ENCODE measurements at places on chromosomes 12 and 14.

DNA sequence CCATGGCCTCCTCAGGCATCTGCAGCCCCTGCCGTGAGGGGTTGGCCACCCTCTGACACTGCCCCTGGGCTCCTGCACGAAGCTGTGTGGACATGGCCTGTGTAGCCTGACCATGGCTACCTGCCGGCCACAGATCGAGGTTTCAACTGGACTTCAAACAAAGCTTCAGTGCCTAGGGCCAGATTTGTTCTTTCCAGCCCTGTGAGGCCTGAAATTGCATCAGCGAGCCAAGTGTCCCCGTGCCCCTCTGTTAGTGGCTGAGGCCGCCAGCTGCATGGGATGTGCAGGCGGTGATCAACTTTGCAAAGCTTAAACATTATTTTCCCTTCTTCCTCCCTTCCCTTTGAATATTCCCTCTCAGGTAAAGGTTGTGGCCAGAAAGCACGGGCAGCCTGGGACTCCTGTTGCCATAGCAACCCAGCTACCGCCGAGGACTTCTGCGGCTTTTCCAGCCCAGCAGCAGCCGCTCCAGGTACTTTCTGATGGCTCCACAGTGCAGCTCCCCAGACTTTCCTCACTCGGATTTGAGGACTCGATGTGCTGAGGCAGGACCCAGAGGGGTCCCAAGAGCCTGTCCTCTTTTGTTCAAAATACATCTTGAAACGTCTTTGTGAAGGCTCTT is 35.8 kb downstream of the DDX51 start:
- DNase-seq = no peak

- DNase-seq = no peak
These were observed 33.2 kb downstream of the DENND5B start for GRCh38 chr12:31557707-31558106.

GRCh38 chr14:55430024-55430690 is 10.3 kb downstream of the TBPL2 start:
- peak; percentile 47 for DNase-seq

DNA sequence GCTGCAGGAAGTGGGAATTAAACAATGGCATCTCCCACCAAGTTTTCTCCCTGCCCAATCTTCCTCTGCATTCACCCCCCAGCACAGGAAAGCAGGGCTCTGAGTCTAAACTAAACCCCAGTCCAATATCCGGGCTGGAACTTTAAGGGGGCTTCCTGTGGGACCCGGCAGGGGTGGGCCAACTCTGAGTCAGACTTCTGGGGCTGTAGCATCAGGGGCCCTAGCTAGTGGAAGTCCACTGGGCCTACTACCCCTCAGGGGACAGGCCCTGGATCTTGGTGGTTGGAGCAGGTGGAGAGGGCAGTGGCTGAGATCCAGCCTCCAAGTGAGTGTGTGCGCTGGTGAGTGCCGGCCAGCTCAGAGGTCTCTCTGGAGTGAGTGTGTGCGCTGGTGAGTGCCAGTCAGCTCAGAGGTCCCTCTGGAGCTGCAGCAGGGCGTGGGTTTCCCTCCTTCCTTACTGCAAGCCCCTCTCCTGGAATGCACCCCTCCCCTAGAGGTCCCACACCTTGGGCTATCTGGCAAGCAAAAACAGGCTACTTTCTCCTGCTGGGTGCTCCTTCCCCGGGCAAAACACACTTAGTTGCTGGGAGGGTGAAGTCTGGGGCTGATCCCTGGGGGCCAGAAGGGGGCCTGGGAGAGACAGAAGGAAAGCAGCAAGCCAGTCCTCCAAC is 5.6 kb upstream of the LHX5 start:
- DNase-seq = no peak

- DNase-seq = no peak
These were observed 93.6 kb downstream of the STAB2 start for GRCh38 chr12:103680591-103681141.

GRCh38 chr14:66087231-66087630 is 398.9 kb upstream of the CCDC196 start:
- no peak for DNase-seq

- DNase-seq = no peak
These were observed 57.4 kb upstream of the KCNJ8 start for GRCh38 chr12:21831791-21832344.

DNA sequence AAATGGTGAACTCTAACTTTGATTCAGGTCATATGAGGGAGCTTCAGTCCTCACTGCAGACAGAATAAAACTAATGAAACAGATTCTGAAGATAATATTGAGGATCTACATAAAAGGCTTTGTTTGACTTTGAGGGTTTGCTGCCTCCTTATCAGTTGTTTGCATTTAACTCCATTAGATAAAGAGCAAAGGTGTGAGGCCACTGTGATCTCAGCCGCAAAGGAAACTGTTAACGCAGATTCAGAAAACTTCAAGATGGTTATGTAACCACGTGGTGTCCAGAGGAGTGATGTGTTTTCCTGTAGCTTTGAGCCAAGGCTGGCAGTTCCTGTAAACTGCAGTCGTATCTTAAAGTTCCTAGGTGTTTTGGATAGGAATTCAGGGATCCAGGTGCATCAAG is 67.8 kb downstream of the METTL25 start:
- no peak for DNase-seq

DNA sequence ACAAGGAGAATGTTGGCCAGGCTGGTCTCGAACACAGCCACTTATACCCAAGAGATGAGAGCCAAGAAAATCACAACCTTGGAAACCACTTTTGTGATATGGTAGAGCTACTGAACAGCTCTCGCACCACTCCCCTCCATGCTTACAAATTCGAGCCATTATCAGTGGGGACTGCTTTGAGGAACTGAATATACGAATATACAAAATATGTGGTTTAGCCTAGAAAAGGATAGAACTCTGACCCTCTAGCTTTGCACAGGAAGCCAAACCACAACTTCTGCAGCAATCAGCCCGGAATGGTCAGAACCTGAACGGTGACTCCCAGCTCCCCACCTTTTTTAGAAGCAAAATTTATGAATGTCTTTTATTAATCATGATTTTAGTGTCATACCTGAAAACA is 129.8 kb upstream of the TMEM132C start:
- peak; percentile 17 for DNase-seq

DNA sequence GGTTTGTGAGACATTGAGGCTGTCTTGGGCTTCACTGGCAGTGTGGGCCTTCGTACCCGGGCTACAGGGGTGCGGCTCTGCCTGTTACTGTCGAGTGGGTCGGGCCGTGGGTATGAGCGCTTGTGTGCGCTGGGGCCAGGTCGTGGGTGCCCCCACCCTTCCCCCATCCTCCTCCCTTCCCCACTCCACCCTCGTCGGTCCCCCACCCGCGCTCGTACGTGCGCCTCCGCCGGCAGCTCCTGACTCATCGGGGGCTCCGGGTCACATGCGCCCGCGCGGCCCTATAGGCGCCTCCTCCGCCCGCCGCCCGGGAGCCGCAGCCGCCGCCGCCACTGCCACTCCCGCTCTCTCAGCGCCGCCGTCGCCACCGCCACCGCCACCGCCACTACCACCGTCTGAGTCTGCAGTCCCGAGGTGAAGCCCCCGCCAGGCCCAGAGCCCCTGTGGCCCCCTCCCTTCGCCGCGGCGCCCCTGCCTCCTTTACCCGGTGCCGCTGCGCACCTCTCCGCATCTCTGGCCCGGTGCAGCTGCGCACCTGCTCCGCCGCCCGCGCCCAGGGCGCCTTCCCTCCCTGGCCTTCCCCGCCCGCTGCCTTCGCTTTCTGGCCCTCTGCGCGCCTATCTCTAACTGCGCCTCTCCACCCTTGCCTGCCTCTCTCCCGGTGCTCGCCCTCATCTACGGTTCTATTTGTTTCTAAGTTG is at the start of gene ENO2:
TSS of gene ENO2 (plus strand) at position 335 of the 701 bp plus-strand sequence. CDS start 1,253 bp downstream, outside the sequence.
- DNase-seq = peak; percentile 52

GRCh38 chr14:47150267-47150666 is 498.7 kb upstream of the RPL10L start:
- DNase-seq = no peak

- DNase-seq = no peak
These were observed 4.6 kb downstream of the BTG1 start for GRCh38 chr12:92140896-92141536.

DNA sequence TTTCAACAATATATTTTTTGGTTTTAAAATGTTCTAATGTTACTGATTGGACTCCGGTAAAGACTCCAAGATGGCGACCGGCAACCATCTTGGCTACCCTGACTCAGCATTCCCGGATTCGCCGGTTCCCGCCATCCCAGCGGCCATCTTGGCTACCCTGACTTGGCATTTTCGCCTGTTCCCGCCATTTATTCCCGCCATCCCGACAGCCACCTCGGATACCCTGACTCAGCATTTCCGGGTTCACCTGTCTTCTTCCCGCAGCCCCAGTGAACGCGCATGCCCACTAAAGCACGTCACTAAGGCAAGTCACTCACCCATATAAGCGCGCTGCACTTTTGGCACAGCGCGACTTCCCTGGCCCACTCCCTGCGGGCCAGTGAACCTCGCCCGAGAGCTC is 9.0 kb upstream of the LRFN5 start:
- DNase-seq = no peak

DNA sequence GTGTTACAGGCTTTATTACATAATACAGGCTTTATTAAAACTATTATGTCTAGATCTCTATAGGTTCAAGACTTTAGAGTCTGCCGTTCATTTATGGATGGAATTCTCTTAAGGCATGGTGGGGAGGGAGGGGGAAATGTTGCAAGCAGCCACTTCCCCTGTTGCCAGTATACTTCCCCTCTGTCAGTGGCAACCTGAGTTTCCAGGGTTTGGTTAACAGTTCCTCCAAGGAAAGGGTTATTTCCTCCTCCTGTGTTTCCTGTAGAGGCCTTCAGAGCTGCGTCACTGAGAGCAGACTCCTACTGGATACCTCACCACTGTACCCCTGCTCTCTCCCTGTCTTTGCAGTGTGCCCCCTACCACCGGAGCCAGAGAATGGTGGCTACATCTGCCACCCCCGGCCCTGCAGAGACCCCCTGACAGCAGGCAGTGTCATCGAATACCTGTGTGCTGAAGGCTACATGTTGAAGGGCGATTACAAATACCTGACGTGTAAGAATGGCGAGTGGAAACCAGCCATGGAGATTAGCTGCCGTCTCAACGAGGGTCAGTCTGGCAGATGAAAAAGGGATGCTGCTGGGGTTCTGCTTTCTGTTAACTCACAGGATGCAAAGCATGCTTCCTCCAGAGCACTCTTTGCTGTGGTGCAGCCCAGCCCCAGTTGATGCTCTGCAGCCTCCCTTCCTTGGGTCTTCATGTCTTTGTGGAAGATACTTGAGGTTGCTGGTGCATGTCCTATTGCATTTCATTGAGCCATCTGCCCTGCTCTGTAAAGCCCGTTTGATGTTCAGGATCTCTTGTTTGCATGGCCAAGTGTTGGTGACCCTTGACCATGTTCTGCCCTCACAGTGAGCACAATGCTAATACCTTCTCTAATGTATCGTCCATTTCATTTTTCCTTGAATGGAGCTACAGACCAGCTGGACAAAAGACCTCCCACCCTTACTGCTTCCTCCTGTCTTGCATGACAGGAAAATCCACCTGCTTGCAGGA is 63.6 kb upstream of the SRSF5 start:
- DNase-seq = no peak

DNA sequence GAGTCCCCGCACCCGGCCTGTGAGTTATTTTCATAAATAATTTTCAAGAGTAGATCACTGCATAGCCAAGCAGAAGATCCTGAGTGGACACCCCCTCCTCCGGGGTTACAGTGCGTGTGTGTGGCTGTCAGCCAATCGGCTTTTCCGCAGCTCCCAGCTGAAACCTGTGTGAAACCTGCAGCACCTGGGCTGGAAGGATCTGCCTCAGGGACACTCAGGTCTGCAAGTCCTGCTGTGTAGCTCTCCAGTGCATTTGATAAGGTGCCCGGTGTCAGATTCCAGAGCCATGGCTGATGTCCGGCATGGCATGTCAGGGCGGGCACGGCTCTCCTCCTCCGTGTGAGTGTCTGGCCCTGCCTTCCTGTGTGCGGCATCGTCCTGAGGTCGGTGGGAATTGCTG is 124.8 kb downstream of the GLT1D1 start:
- DNase-seq = no peak

DNA sequence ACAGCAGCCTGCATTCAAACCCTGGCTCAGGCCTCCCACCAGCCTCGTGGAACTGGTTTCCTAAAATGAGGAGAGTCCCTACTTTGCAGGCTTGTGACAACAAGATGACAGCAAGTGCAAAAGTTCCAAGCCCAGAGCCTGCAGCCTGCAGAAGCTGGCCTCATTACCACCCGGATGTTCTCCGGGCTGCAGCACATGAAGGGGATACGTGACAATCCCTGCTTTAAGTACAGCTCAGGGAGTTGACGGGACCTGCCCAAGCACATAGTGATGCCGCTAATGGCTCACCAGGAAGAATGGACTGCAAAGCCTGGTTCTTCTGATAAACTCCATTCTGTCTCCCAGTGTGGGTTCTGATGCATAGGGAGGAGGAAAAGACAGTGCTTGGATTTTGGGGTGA is 15.0 kb downstream of the SSH1 start:
- DNase-seq = no peak

DNA sequence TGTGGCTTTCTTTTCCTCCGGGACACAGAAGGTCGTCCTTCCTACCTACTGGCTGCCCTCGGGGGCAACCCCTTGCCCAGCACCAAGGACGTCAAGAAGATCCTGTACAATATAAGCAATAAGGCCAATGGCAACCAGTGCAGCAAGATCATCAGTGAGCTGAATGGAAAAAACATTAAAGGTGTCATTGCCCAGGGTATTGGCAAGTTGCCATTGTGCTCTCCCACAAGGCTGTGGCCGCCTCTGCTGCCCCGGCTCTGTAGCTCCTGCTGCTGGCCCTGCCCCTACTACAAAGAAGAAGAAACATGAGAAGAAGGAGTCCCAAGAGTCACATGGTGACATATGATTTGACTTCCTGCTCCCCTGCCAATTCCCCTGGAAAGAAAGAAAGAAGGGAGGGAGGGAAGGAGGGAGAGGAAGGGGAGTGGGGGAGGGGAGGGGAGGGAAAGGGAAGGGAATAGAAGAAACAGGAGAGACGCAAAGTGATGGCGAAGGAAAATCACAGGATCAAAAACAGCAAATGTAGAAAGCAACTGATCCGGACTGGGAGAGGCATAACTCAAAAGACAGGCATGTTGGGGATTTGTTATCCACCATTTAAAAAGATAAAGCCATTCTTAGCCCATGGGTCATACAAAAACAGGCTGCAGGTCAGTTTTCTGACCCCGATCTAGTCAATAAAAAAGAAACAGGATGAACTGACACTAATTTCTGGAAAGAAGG is 61.3 kb upstream of the RESF1 start:
- DNase-seq = no peak

DNA sequence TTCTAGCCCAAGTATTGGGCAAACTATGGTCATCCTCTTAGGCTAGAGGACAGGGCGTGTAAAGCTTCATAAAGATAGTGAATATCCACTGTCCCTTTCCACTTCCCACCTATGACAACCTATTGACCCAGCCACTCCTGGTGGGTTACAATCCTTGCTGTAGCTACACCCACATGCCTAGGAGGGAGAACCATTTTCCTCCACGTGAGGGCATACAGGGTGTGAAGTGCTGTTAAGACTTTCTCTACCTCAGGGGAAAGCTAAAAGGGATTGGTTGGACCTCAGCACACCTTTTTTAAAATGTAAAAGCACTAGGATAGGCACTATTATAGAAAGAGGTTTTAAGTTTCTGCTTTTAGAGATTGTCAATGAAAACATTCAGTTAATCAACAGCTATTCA is 124.4 kb downstream of the TPH2 start:
- DNase-seq = no peak
